NCI-H2171 treated with DMSO at 0.1 percent for 48 hours (cell line): ENCODE measurements at places on chromosomes 4 and X.

- DNase-seq: no peak
Observed at GRCh38 chrX:29652484-29652883, 562.9 kb upstream of the MAGEB2 start.

DNA sequence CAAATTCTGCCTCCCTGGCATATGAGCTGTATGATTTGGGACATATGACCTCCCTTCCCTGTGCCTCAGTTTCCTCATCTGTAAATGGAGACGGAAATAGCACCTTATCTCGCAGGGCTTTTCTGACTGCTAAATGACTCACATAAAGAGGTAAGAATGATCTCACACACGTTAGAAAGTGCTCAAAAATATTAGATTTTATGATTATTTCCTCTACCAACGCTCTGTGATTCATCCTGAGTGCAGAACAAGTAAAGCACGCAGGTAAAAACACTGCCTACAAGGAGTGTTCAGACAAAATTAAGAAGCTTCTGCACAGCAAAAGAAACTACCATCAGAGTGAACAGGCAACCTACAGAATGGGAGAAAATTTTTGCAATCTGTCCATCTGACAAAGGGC, 21.1 kb downstream of the ACSL1 start:
- no peak for DNase-seq

DNA sequence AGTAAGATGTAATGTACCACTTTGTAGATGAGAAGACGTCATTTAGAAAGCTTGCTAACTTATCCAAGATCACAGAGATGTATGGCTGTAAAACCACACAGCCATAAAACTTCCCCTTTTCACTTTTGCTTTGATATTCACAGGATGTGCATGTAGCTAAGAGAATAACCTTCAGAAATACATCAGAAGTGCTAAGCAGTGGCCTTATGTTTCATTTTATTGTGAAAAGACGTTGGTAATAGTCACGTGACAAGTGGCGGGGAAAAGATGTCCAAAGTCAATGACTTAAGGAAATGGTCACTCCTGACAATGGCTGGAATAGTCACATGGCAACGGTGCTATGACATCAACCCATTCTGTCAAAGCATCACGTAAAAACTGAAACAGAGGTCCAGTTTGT, 12.9 kb upstream of the WDR17 start:
- no peak for DNase-seq

- DNase-seq: no peak
Observed at GRCh38 chr4:48661391-48661790, 118.7 kb downstream of the FRYL start.

DNA sequence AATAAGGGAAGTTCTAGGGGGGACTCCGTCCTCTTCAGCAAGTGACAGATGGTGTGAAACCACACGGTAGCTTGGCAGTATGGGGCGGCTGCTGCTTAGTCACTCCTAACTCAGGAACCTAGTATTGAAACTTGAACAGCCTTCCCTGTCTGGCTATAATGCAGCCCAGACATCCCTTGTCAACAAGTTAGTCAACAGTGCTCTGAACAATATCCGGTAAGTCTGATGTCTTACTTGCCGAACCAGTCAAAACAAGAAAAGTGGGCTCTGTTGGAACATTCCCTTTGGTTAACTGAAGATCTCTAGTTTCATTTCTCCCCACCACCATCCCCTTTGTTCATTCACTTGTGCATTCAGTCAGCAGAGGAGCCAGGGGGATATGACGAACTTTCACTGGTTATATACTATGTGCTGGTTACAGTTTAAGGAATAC, 18.7 kb upstream of the CXCL13 start:
- peak; percentile 16 for DNase-seq

DNA sequence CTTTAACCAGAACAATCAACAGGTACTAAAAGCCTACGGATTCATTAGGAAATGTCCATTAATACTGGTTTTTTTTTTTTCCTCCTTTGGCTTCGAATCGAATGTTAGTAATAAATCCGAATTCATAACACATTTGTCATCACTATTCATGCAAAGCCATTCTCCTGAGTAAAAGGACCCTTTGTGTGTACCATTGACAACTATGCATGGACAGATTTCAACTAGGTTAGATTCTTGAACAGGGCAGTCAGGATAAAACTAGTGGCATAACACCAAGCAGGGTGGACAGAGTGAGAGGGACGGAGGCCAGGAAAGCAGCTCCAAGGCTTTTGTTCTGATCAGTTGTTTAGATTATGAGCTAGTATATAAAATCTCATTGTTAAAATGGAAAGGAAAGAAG, 1722.0 kb upstream of the TENM3 start:
- no peak for DNase-seq

- no peak for DNase-seq
Observed at GRCh38 chrX:96435378-96436035, 249.1 kb upstream of the DIAPH2 start.

DNA sequence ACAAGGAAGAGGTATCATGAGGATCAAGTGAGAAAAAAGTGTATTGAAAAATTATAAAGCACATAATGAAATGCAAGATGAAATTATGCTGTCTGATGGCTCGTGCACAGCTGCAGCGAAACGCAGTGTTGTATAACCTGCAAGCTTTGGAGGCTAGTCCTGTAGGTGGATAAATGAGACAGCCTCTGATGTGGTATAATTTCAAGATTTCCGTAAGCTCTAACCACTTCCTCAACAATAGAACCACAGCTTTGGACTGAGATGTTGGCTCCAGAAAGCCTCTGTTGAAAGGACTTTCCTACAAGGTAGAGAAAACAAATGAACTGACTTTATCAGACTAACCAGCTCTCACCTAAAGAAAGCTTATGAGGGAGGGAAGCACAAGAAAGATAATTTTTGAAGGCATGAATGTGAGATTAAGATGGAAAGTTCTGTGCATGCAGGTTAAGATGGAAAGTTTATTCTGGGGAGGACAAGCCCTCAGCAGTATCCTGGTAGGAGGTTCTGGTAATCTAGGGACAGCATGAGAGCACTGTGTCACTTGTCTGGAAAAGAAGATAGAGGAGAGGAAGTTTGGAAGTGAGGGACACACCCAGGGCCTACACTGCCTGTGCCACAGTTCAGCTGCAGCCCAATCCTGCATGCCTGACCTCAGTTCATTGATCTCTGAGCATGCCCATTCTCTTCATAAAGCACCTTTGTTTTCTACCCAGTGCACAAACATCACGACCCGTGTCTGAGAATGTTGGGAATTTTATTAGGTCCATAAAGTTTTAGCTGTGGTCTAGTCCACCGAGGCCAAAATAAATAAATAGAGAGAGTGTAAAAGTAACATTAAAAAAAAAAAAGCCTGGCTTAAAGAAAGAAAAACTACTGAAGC, 161.5 kb upstream of the SFRP2 start:
- no peak for DNase-seq

GRCh38 chrX:71210816-71211215, 12.2 kb upstream of the GJB1 start:
- no peak for DNase-seq

GRCh38 chr4:43607400-43607799, 714.9 kb downstream of the GRXCR1 start:
- no peak for DNase-seq

- DNase-seq: peak; percentile 22
Observed at GRCh38 chr4:145557720-145558119, 61.5 kb upstream of the MMAA start.

- DNase-seq: no peak
Observed at GRCh38 chr4:26275281-26275680, 45.5 kb upstream of the RBPJ start.

GRCh38 chr4:127355743-127356142, 277.0 kb upstream of the INTU start:
- DNase-seq: no peak

- DNase-seq: peak; percentile 90
Observed at GRCh38 chr4:140252141-140252741, 98.3 kb upstream of the MAML3 start.

DNA sequence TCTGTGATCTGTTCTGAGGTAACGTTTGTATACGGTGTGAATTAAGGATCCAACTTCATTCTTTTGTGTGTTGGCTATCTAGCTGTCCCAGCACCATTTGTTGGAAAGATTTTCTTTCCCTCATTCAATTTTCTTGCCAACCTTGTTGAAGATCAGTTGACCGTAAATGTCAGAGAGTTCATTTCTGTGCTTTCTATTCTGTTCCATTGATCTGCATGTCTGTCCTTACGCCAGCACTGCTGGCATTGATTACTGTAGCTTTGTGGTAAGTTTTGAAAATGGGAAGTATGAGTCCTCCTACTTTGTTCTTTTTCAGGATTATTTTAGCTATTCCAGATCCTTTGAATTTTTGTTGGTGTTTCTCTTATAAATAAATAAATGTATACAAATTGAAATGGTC, 60.8 kb downstream of the MTMR1 start:
- DNase-seq: no peak

- peak; percentile 66 for DNase-seq
Observed at GRCh38 chrX:15384304-15384703, at the start of gene VEGFD. TSS of gene VEGFD (minus strand) at chrX:15384413. CDS start at chrX:15383946, 467 bp downstream.

DNA sequence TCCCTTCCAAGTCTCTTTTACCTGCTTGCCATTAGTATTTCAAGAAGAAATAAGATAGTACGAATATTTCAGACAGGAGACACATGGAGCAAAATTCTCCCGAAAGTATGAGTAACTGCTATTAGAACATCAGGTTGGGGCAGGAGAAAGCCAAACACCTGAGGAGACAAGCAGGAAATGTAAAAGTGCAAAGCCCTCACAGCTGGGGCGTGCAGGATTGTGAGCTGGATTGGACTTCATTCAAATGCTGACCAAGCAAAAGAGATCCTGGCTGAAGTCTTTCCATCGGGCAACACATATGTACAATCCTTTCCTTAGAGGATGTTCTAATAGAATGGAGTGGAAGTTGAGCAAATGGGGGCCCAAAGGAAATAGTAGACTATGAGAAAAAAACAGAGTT, 76.8 kb downstream of the DTHD1 start:
- no peak for DNase-seq

- DNase-seq: peak; percentile 46
Observed at GRCh38 chrX:15686818-15687685, 22.4 kb upstream of the CLTRN start.

- DNase-seq: no peak
Observed at GRCh38 chrX:2707334-2707760, 16.3 kb downstream of the CD99 start.

DNA sequence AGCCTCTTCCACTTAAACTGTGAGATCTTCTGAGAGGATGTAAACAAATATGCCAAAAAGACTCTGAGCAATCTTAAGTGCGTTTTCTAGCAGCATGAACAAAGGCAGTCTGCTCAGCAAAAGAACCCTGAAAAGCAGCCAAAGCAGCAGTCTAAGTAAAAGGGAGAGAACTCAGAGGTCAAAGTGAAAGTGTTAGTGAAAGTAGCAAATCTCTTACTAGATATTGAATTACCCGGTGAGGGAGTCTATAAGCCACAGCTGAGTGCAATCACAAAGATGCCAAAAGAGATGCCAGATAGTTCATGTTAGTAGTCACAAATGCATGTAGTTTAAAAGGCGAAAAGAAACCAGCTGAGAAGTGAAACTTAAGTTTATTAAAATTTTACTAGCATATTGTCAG, 7.9 kb upstream of the GNRHR start:
- peak; percentile 30 for DNase-seq

GRCh38 chrX:54237014-54237413, 54.0 kb upstream of the FAM120C start:
- no peak for DNase-seq
